ENCODE measurements at places on chromosomes 1 and 21. TPM values are rescaled to one million over a fixed set of nuclear protein-coding genes. Genes with fewer than 3 reads are reported as not detected.

Gene MPL
- total RNA-seq, result not detected

Gene RNU1-1
- 1,622 TPM for total RNA-seq

Gene CYP4X1
- total RNA-seq, result 5.5 TPM

- DNase-seq, result no peak
Observed at GRCh38 chr1:4219826-4220225, 319.8 kb upstream of the C1orf174 start.

Measured in Caco-2 (cell line).